MV-4-11 (cell line): ENCODE measurements at places on chromosomes 1 and 21.

GRCh38 chr1:47705517-47706130 lies 267.8 kb downstream of the FOXD2 start:
- DNase-seq: no peak

GRCh38 chr21:46255758-46256337 lies 27.3 kb upstream of the LSS start:
- DNase-seq: no peak

DNA sequence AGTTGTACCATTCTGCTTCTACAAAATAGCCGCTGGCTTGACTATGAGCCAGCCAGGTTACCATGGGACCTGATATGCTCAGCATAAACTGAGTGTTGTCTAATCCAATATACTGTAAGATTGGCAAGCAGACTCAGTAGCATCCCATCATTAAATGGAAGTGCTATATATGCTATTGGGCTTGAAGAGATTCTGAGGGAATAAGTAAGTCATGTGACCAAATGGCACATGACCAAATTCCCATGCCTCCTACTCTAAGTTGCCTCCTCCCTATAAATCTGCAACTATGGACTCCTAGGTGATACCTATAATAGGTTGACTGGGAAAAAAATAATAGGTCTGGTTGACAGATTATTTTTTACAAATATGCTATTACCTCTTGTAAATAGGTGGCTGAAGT lies 698.6 kb downstream of the BRINP3 start:
- no peak for DNase-seq

DNA sequence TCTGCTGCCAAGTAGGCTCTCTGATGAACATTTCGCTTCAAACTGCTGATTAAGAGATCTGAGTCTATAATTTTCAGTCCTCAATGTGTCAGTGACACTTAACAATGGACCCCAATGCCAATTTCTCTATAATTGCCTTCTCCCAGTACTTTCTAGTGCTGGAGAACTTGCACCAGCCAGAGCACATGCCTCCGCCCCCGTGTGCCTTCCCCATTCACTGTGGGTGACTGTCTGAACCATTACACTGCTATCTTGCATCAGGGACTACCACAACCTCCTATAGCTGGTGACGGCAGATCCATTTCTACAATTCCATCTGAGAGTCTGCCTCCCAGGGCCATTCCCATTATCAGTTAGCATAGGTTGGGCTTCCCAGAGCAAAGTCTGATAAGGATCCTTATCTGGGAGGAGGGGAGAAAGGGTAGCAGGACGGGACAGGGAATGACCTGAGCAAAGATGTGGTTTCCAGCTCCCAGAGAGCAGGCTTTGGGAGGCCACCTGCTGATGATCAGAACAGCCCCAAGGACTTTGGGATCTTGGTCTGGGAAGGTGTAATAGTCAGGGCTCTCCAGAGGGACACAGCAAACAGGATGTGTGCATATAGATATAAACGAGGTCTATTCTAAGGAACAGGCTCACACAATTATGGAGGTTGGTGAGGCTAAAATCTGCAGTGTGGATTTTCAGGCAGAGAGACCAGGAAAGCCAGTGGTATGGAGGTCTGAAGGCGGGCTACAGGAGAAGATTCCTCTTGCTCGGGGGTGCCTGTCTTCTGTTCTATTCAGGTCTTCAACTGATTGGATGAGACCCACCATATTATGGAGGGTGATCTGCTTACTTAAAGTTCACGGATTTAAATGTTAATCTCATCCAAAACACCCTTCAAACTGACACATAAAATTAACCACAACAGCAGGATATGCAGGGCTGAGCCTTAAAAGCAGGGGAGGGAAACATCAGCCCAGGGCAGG lies 238.2 kb downstream of the PTPRU start:
- DNase-seq: no peak

DNA sequence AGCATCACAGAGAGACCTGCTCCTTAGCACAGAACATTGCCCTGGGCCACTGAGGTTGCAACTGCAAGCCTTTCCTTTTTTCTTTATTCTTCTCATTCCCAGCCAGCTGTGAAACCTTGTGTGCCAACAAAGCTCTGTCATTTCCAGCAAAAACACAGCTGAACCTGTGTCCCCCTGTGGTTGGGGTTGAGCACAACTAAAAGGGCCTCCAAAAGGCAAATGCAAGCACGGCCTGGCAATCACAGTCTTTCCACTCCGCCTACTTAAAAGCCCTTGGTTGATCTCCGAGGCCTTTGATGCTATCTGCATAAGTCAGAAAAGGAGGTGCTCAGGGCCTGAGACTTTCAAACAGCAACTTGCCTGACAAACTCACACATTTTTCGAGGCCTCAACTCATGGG lies 32.7 kb downstream of the SUSD4 start:
- no peak for DNase-seq

DNA sequence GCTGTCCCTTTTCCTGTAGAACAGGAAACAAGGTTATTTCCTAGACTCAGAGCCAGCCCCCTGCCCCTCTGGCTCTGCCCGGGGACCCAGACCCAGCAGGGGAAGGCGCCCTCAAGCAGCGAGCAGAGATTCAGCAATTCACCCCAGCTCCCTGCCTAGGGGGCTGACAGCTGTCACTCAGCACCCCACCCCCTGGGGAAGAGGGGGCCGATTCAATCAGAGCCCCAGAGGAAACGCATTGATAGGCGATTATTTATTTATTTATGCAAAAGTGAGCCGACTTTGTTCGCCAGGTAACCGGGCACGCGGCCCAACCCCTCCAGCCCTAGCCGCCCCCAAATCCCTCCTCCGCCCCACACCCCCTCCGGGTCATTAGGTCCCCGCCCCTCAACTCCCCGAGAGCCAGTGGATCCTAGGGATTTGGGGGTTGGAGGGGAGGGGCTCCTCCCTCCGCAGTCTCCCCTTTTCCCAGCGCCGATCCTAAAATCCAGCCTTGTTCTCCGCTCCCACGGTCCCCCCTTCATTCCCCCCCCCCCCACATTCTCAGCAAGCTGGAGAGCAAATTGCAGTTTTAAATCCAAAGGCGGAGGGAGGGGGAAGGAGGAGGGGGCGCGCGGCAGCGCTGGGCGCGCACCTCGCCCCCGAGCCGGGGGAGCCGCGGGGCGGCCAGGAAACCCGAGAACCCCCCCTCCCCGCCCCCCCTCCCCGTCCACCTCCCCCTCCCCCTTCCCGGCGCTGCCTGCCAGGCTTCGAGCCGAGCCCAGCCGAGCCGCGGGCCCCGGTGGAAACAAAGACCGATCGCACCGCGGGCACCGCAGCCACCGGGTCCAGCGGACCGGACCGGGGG lies 1.3 kb downstream of the AHDC1 start:
- DNase-seq: no peak

DNA sequence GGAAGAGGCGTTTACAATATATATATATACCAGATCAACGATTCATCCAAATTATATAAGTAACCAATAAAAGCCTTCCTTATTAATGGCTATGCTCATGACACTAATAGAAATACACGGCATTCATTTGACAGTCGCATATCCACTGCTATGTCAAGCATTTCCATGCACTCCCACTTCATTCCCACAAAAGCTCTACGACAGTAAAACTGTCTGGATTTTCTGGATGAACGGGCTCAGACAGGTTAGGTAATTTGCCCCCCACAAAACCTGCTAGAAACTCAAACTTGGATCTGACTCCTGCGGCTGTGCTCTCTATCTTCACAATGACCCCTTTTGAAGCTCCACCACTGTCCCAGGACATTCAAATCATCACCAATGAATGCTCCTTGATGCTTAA lies 11.4 kb downstream of the DNAJC11 start:
- no peak for DNase-seq

GRCh38 chr1:53639251-53639763 lies 99.7 kb downstream of the GLIS1 start:
- no peak for DNase-seq

DNA sequence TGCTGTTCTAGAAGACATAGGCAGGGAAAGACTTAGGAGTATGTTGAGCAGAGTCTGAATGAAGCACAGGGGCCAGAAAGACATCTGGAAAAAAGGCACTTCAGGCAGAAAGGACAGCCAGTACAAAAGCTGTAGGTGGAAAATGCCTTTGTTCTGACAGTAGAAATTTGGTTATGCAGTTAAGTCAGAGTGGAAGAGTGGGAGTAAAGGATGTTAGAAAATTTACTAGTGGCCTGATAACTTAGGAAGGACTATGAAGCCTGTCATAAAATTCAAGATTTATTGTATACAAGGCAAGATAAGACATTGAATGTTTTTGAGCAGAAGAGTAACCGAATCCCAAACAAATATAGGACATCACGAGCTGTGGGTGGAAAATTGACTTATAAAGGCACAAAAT lies 987.9 kb downstream of the PLA2G4A start:
- no peak for DNase-seq

DNA sequence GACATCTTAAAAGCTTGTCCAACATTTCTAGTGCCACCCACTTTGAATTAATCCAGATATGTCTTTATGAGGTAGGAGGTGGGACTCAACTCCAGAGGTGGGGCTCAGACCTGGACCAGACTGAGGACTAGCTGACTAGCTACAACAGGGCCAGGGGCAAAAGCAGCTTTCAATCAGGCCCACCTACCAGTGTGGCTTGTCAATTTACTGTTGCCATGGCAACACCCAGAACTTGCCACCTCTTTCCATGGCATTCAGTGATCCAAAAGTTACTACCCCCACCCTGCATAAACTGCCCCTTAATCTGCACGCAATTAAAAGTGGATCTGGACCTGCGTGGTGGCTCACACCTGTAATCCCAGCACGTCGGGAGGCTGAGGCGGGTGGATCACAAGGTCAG lies 113.2 kb upstream of the KAZN start:
- no peak for DNase-seq

- DNase-seq: peak; percentile 64
Measured at GRCh38 chr21:38258521-38259485, 2.0 kb downstream of the KCNJ15 start.

GRCh38 chr1:227006226-227006796 lies 66.2 kb downstream of the COQ8A start:
- no peak for DNase-seq

DNA sequence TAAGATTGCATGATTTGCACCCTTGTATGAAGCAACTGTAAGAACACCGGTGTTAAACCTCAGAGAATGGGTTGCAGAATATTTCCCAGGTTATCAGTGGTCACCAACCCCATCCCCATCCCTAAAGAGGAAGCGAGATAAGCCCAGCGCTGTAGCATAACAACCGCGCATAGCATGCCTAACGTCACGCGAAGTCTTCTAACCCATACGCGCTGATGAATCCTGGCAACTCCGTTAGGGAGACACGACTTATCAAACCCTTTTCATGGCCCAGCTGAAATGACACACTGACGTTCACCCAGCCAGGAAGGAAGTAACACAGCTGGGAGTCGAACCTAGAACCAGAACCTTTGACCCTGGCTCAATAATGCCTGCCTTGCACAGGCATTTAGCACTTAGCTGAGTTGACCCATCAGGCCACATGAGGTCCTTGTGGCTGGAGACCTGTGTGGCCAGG lies 24.2 kb downstream of the TMEM51 start:
- peak; percentile 86 for DNase-seq

GRCh38 chr21:45440736-45441350 lies 35.9 kb downstream of the COL18A1 start:
- DNase-seq: no peak

- DNase-seq: no peak
Measured at GRCh38 chr1:88742531-88742930, 58.5 kb downstream of the PKN2 start.

DNA sequence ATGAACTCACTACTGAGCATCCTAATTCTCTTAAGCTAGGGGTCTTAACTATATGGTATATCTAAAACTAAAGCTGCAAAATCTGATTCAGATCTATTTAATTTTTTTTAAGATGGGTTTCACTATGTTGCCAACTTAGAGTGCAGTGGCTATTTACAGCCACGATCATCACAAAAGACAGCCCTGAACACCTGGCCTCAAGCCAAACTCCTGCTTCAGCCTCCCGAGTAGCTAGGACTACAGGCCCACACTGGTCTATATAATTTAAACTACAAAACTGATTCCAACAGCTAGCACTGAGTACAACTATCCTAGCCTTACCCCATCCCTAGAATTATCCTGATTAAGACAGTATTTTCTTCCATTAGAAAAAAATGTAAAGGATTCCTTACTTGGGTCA lies 37.1 kb downstream of the EIF4G3 start:
- DNase-seq: no peak

GRCh38 chr1:88035578-88035977 lies 648.5 kb upstream of the PKN2 start:
- no peak for DNase-seq

DNA sequence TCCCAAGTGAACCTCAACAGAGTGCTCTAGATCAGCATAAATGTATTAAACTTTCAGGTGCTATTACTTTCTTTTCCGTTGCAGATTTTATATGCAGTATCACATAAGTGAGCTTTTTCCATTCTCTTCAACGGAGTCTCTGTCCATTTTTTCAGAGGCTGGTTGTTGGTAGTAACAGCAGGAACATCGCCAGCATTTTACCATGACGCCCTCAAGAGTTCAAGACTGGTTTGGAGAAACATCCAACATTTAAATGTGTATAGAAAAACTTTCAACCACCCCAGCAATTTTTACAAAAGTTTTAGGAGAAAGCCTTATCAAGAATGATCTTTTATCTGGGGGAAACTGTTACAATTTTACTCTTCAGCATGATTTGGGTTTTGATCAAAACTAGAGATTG lies 117.0 kb downstream of the TGFB2 start:
- DNase-seq: no peak

- DNase-seq: no peak
Measured at GRCh38 chr21:38544661-38545060, 46.4 kb upstream of the ERG start.

GRCh38 chr1:103461161-103462105 lies 64.1 kb upstream of the RNPC3 start:
- no peak for DNase-seq

DNA sequence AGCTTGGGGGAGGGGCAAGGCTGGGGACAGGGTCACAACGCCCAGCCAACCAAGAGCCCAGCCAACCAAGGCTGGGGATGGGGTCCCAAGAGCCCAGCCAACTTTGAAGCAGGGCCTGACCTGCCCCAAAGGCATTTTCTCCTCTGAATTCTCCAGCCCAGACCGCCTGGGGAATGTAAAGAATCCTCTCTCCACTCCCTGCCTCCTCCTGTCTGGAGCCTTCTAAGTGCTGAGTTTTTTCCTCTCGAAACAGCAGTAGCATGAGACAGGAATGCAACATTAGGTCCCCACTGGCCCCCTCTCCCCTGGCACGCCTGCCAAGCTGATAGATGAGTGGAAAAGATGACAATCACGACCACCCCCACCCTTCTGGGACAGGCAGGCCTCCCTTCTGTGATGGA lies 17.0 kb downstream of the C1orf198 start:
- no peak for DNase-seq

DNA sequence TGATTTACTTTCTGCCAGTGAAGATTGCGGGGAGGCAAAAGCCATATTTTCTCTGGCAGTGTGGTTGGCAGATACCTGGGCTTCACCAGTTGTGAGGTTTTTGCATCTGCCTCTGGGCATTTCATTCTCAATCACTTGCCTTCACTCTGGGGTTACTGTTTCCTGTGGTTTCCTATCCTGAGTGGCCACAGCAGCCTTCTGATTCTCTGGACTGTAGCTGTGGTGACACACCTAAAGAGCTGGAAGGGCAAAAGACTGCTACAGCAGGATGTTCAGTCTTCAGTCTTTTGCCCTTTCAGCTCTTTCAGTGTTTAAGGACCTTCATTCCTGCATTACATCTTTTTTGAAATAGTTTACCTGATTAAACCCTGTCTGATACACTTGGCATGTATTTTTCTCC lies 50.5 kb upstream of the GPR52 start:
- DNase-seq: no peak
